Central memory CD8-positive, alpha-beta T cell (primary cell): ENCODE measurements at places on chromosomes 5 and 9.

DNA sequence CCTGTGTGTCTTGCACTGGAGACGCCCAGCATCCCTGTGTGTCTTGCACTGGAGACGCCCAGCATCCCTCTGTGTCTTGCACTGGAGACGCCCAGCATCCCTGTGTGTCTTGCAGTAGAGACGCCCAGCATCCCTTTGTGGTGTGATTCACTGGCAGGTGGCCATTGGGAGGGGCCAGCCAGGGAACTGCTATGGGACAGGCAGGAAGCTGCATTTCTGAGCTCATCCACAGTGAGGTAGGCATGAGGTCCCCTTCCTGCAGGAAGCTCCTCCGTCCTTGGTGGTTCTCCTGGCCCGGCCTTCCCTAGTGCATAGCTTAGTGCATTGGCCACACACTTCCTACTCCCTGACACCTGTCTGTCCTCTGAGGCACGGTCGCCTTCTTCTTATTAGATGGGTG is 43.5 kb downstream of the IRX1 start:
- DNase-seq, result no peak

GRCh38 chr5:94086194-94086593 is 344.8 kb upstream of the POU5F2 start:
- no peak for DNase-seq

DNA sequence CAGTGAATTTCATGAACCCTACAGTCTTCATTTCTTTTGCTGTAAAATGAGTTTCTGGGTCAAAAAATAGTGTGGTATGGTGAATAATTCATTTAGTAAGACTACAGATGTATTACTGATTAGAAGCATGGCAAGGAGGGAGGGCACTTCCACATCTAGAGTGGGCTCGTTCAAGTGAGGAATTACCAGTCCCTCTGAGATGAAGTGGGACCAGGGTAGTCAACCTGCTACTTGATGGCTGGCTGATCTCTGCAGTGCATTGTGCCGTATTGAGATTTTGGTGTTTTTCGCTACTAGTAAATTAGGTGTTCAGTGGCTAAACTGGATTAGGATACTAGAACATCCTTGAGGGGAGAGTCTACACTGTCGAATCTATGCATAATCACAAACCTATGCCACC is 10.8 kb downstream of the CDC37L1 start:
- DNase-seq, result no peak

- no peak for DNase-seq
Measured at GRCh38 chr5:133466556-133467334, 145.6 kb downstream of the FSTL4 start.
